ENCODE measurements at places on chromosomes 5 and 9.

- DNase-seq: no peak
Observed at GRCh38 chr9:94286116-94286515, 27.0 kb downstream of the ZNF169 start.

GRCh38 chr5:73435759-73436534 lies 12.6 kb downstream of the FOXD1 start:
- no peak for DNase-seq

GRCh38 chr9:120626512-120626911 lies 46.5 kb upstream of the CDK5RAP2 start:
- DNase-seq: no peak

- no peak for DNase-seq
Observed at GRCh38 chr9:92550765-92551164, 15.0 kb upstream of the ECM2 start.

DNA sequence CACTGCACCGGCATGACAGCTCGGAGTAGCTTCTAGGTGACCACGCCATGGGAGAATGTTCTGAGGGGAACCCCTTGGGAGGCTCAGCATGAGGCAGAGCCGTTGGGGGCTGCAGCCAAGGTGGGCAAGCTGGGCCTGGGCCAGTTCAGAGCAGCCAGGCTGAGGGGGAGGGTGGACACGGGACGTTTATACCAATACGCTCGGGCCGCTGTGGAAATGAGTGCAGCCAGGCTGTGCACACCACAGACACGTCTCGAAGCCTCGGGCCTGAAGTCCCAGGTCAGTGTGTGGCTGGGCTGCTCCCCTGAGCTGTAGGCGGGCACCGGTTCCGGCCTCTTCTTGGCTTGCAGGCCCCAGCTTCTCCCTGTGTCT lies 28.9 kb upstream of the SLC12A7 start:
- no peak for DNase-seq

- no peak for DNase-seq
Observed at GRCh38 chr5:395921-396530, 47.0 kb upstream of the EXOC3 start.

- no peak for DNase-seq
Observed at GRCh38 chr5:123690821-123691220, 178.8 kb downstream of the CSNK1G3 start.

- no peak for DNase-seq
Observed at GRCh38 chr9:2023532-2023931, 8.4 kb downstream of the SMARCA2 start.

- DNase-seq: no peak
Observed at GRCh38 chr9:36876056-36876455, 158.0 kb downstream of the PAX5 start.

- no peak for DNase-seq
Observed at GRCh38 chr9:113580041-113580953, 116.8 kb downstream of the RGS3 start.

GRCh38 chr5:111469293-111469896 lies 42.9 kb downstream of the STARD4 start:
- DNase-seq: no peak

GRCh38 chr5:96816411-96816939 lies 8.7 kb upstream of the ERAP1 start:
- no peak for DNase-seq

DNA sequence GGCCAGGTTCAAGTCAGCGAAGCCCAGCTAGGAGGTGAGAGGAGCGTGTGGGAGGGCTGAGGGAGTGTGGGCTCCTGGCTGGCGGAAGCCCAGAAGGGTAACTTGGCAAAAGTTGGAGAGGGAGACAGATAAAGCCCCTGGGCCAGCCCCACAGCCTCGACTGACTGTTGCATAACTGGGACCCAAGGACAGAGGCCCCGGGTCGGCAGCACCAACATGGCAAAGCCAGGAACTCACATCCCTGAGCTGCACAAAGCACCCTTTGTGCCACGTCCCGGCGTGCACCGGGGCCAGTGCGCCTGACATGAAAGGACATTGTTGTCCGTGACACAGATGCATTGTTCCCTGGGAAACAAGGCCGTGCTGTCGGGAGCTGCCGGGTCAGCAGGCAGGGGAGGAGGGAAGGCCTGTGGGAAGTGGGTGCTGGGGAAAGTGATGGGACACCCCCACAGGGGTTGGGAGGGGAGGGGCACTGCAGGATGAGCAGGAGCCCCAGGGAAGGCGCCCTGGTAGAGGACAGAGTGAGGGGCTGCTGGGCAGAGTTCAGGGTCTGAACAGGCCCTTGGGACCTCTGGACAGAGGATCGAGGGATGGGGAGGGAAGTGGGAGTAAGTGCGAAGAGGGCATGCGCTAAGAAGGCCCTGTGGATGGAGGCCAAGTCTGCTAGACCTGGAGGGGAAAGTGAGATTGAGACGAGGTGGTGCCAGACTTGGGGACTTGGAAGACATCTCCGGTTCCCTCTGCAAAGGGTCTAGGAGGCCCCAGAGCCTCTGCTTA lies 13.0 kb upstream of the DPM2 start:
- DNase-seq: no peak

Measured in NCI-H748 treated with DMSO at 0.1 percent for 48 hours (cell line).